Testis (tissue), 5 donors: ENCODE measurements at places on chromosomes 7 and 10. TPM values are rescaled to one million over a fixed set of nuclear protein-coding genes. Genes with fewer than 3 reads are reported as not detected.

The WEE2 gene
- total RNA-seq, result not detected

The DYNC1I1 gene
- total RNA-seq, result 7.1 TPM

The SEMA4G gene
- 4.8 TPM for total RNA-seq

The KIAA1217 gene
- total RNA-seq, result 134 TPM

The WDR11 gene
- 60.2 TPM for total RNA-seq

The ATP6V0E2 gene
- 30.3 TPM for total RNA-seq

The LIPM gene
- not detected for total RNA-seq

The NACAD gene
- total RNA-seq, result 6.9 TPM

The USP6NL gene
- 50.4 TPM for total RNA-seq

The CDH23 gene
- 125 TPM for total RNA-seq

The EIF5AL1 gene
- total RNA-seq, result 6.8 TPM

The AKR1D1 gene
- 0.87 TPM for total RNA-seq

The GNGT1 gene
- total RNA-seq, result not detected

The PON1 gene
- total RNA-seq, result 0.12 TPM

The DGKB gene
- total RNA-seq, result 0.55 TPM

The NPY4R gene
- 0.12 TPM for total RNA-seq

The NKX2-3 gene
- total RNA-seq, result 0.19 TPM

The KLHDC10 gene
- total RNA-seq, result 44.3 TPM

The ELN gene
- 35.2 TPM for total RNA-seq

The ZNF365 gene
- 2.8 TPM for total RNA-seq

The SH2B2 gene
- 22.8 TPM for total RNA-seq

The ACSM6 gene
- not detected for total RNA-seq

The TMEM225B gene
- 62.1 TPM for total RNA-seq

The SPDYE1 gene
- 2.7 TPM for total RNA-seq
